ENCODE measurements at places on chromosomes 7 and 10.

- DNase-seq: no peak
These were observed 198.2 kb downstream of the FANK1 start for GRCh38 chr10:126094537-126094936.

DNA sequence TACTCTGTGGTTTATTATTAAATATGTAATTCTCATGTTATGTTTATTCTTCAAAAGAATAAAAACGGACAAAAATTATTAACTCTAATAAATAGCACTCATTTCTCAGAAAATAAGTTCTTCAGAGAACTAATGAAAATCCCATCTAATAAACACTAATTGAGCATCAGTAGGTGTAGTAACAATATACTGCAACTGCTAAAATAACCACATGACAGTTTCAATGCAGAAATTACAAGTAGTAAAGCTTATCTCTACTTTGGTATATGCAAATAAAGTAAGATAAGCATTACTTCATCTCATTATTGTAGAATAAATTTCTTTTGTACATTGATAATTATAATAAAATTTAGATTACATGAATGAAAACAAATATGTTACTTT lies 56.4 kb upstream of the DKK1 start:
- DNase-seq: no peak

DNA sequence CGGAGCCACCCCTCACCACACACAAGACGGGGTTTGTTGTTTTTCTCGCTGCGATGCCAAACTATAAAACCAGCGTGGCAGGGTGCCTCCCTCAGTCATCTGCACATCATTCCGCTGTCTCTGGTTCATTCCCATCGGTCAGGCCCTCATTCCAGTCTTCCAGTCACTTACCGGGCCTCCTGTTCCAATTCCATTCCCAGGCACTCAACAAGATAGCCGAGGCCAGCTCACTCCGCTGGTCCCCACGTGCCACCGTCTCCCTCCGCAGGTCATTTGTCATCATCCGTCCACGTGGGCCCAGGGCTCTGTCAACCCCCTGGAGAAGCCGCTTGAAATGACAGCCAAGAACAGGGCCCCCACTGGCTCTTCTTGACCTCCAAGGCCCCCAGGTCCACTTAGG lies 6.1 kb upstream of the TMEM184A start:
- no peak for DNase-seq

GRCh38 chr10:6532321-6532720 lies 47.8 kb downstream of the PRKCQ start:
- no peak for DNase-seq

- DNase-seq: no peak
These were observed 53.7 kb downstream of the SLC16A12 start for GRCh38 chr10:89481662-89482061.

DNA sequence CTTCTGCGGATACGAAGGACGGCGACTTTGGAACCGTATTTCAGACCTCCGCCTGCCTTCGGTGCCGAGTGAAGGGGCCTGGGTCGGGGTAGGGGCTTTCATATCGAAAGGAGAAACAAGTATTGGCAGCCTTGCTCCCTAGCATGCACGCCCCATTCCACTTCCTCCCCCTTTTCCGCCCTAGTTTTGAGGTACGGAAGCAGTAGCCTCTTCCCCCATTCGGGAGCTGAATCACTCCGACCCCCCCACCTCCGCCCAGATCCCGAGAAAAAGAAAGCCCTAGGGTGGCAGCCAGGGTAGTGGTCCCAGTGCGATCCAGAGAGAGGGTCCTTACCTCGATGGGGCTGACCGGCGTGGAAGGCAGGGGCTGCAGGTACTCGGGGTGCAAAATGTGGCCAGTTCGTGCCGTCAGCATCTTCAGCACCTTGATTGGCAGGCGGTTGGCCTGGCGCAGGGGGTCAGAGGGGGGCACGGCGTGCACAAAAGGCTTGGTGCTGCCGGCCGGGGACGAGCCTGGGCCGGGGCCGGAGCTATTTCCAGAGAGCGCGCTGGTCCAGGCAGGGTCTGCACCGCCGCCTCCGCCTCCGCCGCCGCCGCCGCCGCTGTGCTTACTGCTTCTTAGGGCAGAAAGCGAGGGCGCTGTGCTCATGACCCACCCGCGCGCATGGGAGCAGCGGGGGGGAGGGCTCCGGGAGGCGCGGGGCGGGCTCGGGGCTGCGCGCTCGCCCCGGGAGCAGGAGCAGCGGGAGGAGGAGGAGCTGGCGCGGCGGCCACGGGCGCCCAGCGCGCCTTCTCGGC lies 594 bp downstream of the ZNF503 start:
- peak; percentile 61 for DNase-seq

- DNase-seq: no peak
These were observed 27.9 kb downstream of the C7orf25 start for GRCh38 chr7:42883950-42884349.

DNA sequence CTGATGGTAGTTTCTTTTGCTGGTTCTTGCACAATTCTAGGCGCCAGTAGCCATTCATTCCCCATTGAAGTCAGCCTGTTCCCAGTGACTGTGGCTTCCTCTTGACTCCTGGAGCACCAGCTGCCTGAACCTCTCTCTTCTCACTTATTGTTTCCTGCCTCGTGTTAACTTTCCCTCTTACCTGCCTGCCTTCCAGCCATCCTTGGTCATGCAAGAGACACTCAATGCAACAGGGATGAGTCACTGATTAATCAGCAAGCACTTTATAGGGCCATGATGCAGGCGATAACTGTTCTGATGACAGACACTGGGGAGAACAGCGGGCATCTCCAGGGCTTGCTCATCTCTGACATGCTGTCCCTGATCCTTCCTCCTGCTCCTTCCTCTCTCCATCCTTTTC lies 122.0 kb downstream of the PLCE1 start:
- no peak for DNase-seq

- peak; percentile 14 for DNase-seq
These were observed 15.1 kb upstream of the ZNF273 start for GRCh38 chr7:64887756-64888508.

GRCh38 chr7:77858278-77858677 lies 59.7 kb downstream of the PHTF2 start:
- no peak for DNase-seq

GRCh38 chr7:38299275-38299931 lies 26.0 kb upstream of the TARP start:
- DNase-seq: no peak

- DNase-seq: no peak
These were observed 85.0 kb downstream of the PTN start for GRCh38 chr7:137258552-137258951.

- no peak for DNase-seq
These were observed 1124.4 kb downstream of the NXPH1 start for GRCh38 chr7:9557853-9558252.

DNA sequence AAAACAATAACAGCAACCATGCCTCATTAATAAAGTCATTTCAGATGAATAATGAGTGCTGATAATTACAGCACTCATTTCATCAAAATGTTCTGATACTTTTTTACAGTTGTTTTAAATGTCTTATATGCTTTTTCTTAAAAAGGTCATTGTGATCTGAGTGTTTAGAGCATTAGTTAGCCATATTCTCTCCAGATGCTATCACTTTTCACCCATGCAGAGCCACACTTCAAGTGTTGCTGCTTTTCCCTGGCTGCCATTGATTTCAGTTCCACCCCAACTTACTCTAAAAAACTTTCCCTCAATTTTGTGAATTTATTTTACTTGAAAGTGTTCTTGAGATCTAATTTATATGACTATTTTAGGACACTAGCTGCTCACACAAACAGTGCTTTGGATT lies 41.8 kb downstream of the NUP205 start:
- no peak for DNase-seq

DNA sequence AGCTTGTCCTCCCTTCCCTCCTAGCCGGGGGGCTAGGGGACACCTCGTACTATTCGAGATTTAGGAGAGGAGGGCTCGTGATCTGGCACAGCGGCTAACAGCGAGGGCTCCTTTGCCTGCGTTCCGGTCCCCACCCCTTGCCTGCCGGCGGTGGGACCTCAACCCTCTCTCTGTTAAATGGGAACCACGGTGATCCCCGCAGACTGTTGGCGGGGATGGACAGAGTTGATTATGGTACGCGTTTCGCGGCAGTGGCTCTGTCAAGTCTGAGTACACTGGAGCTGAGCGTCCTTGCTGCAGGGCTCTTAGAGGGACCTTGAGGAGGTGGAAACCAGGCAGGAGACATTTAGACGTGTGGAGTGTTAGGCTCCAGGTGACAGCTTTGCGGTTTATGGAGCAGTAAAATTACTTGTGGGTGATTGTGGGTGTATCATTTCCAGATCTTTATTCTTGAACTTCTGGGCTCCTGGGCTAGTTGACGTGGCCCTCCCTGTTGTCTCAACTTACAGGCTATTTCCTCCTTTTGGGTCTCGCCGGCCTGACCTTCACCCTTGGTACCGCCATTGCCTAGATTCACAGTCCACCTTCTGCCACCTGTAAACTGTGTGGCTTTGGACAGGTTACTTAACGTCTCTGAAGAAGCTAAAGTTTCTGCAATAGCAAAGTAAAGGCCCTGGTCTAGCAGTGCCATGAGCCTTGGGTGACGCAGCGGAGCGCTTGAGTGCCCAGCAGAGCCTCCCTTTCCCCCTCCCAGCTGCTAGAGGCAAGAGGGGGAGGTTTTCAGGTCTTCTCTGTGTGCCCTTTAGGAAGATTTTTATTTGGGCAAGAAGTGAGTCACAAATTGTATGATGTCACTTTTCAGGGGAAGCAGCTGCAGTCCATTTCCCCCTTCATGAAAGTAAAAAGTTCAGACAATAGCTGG lies 739 bp downstream of the CASP7 start:
- peak; percentile 95 for DNase-seq

- no peak for DNase-seq
These were observed 20.2 kb upstream of the NKX6-2 start for GRCh38 chr10:132806110-132806509.

GRCh38 chr10:106982268-106982667 lies 182.2 kb downstream of the SORCS1 start:
- no peak for DNase-seq

DNA sequence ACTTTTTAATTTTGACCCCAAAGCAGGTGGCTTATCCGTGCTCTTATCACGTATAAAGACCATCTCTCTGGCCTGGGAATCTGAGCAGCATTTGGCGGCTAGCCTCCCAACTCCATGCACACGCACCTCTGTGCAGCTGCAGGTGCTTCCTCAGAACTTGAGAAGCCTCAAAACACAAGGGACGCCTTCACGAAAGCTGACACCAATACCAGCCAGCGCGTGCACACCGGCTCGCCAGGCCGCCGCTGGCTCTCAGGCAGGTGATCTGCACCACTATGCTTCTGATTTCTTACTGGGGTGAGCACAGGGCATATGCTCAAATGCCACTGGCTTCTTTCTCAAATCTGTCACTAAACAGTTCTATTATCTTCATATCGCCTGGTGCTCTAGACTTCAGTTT lies 145.0 kb downstream of the PARD3 start:
- no peak for DNase-seq

GRCh38 chr7:3432911-3433310 lies 131.9 kb downstream of the SDK1 start:
- no peak for DNase-seq

DNA sequence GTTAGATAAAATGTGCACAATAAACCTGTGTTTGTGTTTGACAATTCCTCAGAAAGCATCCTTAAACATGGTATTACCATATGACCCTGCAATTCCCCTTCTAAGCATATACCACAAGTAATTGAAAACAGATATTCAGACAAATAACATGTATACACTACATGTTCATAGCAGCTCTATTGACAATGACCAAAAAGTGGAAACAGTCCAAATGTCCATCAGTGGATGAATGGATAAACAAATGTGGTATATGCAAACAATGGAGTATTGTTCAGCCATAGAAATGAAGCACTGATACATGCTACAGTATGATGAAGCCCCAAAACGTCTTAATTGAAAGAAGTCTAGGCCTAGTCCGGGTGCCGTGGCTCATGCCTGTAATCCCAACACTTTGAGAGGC lies 280.1 kb downstream of the OTUD1 start:
- no peak for DNase-seq

DNA sequence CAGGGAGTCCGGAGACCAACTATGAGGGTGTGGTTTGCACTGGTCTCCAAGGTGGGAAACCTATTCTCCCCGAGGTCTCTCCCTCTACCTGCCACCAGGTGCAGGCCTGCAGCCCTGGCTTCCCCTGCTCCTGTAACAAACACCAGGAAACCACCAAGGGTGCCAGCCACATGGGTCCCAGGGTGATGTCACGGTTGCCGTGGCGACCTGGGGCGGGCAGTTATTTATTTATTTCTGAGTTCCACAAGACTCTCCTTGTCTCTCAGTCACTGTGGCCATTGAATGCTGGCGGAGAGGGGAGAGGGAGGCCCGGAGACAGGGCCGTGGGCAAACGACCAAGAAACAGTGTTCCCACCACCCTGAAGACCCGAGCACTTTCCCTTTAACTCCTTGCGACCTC lies 27.0 kb downstream of the MMD2 start:
- DNase-seq: no peak

DNA sequence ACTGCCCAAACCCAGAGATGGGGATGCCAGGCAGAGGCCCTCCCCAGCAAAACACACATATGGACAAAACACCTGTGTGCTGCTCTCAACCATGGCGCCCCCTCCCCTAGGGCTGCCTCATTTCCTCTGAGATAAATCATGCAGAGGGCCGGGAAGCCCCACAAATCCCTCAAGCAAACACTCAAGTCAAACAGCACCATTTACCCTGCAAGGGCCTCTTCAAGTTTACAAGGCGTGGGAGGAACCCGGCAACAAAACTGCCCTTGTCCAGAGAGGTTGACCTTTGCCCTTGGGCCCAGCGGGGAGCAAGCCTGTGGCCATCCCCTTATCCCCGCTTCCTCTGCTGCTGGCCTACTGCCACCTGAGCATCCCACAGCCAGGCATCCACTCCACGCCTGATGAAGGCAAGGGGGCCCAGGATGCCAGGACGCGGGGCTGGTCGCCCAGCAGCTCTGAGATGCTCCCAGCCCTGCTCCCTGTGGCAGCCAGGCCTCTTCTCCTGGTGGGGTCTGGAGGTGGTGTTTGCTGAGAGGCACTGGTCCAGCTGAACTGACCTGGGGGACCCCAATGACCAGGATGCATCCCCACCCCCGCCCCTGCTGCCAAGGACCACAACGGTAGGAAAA lies 77.4 kb downstream of the DLG5 start:
- no peak for DNase-seq

GRCh38 chr10:51377932-51378599 lies 303.8 kb downstream of the PRKG1 start:
- no peak for DNase-seq

GRCh38 chr7:105581066-105581811 lies at the start of gene EFCAB10:
Gene EFCAB10 (minus strand): TSS chr7:105581493. CDS start chr7:105581463, 30 bp downstream.
- DNase-seq: peak; percentile 6

GRCh38 chr7:10998996-10999757 lies 25.5 kb downstream of the PHF14 start:
- no peak for DNase-seq
